ENCODE measurements at places on chromosomes 3 and 15.

DNA sequence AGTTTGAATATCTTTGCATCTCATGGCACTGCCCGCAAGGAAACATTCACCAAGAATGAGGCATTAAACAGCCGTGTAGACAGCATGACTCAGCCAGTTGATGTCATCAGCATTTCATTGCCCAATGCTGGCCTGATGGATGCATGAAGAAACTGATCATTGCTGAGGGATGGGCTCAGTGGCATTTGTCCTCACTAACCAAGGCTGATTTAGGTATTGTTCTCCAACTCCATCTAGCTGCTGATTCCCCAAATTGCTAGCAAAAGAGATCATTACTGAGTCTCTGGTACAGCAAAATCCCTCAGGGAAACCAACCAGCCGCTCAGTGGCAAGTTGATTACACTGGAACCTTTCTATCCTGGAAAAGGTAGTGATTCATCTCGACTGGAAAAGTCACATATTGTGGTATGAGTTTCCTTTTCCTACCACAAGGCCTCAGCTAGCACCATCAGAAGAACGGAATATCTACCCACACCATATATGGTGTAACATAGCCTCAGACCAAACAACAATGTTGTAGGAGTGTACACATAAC, 186.5 kb upstream of the GAP43 start:
- DNase-seq: peak; percentile 4

- no peak for DNase-seq
These were observed 38.6 kb downstream of the MCTP2 start for GRCh38 chr15:94269954-94270353.

- no peak for DNase-seq
These were observed 582.8 kb downstream of the PDCD6IP start for GRCh38 chr3:34381243-34381642.

- DNase-seq: no peak
These were observed 48.6 kb downstream of the RARB start for GRCh38 chr3:25476639-25477038.

GRCh38 chr3:142888481-142889211, at the start of gene PCOLCE2:
PCOLCE2 (minus strand) TSS chr3:142889083; CDS start chr3:142888896, 187 bp downstream.
- DNase-seq: no peak

DNA sequence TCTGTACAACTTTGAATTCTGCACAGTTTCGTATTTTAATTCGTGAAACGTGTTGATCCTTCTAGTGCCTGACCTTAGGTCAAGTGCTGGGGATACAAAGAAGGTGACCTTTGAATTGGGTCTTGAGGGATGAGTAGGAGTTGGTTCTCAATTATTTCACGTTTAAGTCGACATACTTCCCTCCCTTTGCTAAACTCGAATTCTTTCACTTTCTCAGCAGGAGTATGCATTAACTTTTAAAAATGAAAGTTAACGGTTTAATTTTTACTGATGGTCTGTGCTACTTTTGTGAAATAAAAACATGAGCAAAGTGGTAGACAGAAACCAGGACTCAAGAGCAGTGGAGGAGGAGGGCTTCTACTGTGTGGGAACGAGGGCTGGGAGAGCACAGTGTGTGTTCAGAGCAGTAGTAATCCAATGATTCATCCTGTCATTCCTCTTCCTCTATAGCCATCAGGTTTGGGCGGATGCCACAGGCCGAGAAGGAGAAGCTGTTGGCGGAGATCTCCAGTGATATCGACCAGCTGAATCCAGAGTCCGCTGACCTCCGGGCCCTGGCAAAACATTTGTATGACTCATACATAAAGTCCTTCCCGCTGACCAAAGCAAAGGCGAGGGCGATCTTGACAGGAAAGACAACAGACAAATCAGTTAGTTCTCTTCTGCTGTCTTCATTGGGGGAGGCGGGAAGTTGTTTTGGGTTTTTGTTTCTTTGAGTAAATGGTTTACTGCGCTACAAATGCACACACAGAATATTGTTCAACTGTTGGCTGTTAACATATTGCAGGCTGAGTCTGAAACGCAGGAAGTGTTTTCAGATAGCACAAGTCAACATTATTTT, 78.6 kb upstream of the TSEN2 start:
- DNase-seq: no peak

GRCh38 chr3:44284949-44285348, 43.3 kb downstream of the TOPAZ1 start:
- DNase-seq: no peak
